Fibroblast of skin of back (primary cell): ENCODE measurements at places on chromosomes 4 and X.

DNA sequence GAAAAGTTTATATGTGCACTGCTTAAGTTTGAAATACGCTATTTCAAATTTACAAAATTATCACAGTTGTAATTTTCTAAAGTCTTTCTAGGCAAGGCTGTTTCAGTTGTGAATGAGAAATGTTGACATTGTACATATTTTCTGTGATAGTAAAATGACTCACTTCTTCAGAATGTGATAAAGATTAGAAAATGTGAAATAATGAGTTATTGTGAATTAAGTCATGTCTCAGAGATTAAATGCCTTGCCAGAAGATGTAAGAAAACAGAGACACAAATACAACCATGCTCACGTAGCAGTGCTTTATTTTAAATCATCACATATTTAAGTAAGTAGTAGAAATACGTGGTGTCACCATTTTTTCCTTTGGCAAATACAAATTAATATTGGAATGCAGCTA is 768 bp downstream of the CLCN4 start:
- DNase-seq, result peak; percentile 69

- DNase-seq, result peak; percentile 13
Measured at GRCh38 chr4:128653527-128654444, 155.7 kb upstream of the JADE1 start.

DNA sequence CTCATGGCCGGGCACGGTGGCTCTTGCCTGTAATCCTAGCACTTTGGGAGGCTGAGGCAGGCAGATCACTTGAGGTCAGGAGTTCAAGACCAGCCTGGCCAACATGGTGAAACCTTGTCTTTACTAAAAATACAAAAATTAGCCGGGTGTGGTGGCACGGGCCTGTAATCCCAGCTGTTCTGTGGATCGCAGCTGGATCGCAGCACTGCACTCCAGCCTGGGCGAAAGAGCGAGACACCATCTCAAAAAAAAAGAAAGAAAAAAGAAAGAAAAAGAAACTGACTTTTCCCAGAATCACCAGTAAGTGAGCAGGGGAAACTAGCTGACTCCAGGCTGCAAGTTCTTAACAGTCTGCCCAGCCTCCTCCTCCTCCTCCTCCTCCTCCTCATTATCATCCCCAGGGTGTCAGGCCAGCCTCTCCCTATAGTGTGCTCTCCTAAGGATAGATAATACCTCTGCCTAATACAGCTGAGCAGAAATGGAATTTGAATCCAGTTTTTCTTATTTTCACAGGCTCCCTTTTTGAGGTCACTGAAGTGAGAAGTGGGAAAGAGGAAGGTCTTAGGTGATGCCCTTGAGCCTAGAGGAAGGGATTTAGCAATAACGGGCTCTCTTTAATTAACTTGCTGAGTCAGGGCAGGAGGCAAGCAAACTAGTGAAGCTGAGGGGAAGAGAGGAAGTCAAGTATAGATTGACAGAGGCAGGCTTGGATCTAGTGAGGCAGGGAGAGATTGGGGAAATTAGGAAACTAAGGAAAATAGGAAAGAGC is 11.8 kb upstream of the ELF2 start:
- no peak for DNase-seq

- DNase-seq, result no peak
Measured at GRCh38 chr4:7427831-7428260, 6.9 kb downstream of the PSAPL1 start.

GRCh38 chr4:24003926-24004325 is 114.1 kb upstream of the PPARGC1A start:
- peak; percentile 51 for DNase-seq

GRCh38 chr4:86894455-86894854 is 2.2 kb upstream of the C4orf36 start:
- peak; percentile 64 for DNase-seq

DNA sequence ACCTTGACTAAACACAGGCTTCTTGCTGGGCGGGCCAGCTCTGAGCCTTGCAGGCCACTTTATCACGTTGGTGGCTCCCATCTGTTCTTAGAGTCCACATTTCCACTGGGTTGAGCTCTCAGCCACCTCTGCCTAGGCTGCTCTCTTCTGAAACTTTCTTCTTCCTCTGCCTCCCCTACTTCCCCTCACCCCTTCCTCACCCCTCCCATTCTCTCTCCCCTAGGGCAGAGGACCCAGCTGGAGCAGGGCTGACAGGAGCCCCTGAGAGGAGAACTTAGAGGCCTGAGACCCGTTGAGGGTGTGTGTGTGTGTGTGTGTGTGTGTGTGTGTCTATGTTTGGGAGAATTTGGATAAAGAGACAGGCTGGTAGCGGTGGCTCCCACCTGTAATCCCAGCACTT is 19.9 kb upstream of the TMSB4X start:
- no peak for DNase-seq

- peak; percentile 34 for DNase-seq
Measured at GRCh38 chr4:99945718-99946355, 581 bp downstream of the DNAJB14 start.

GRCh38 chrX:130741584-130741983 is 161.4 kb downstream of the ENOX2 start:
- DNase-seq, result no peak

DNA sequence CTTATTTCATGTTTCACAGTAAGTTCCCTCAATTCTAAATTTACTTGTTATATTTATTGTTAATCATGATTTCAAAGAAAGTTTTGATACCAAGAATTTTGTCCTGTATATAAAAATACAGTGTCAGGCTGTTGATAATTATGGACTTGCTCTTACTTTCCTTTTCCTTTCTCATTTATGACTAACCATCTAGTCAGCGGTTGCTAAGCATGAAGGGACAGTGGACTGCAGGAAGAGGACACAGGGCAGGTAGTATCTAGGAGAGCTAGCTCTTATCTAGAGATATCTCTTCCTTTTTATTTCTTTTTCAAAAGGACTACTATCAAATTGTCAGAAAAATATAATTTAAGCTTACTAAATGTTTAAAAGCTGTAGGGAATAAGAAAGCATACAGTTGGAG is 1.6 kb downstream of the OPRPN start:
- DNase-seq, result no peak

- DNase-seq, result no peak
Measured at GRCh38 chr4:79319975-79320374, 5.9 kb downstream of the NAA11 start.

- DNase-seq, result no peak
Measured at GRCh38 chr4:12137575-12137974, 708.9 kb upstream of the HS3ST1 start.

DNA sequence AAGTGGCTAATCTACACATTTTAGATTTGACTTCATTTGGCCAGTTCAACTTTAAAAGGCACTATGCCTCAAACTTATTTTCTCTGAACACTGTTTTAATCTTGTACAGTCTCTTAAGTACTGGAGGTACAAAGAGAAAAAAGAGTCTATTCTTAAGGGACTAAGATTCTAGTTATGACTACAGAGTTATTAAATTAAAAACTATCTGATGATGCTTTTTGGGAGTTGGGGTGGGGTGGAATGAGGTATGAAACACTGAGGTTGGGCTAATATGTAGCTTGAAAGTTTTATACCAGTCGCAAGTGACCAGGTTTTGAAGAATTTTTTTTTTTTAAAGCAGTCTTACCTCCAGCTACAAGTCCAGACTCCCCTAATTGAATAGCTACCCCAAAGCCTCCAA is 17.7 kb upstream of the GPR34 start:
- no peak for DNase-seq

GRCh38 chr4:10746371-10747171 is 62.0 kb upstream of the CLNK start:
- DNase-seq, result peak; percentile 66
